ENCODE measurements at places on chromosomes 5 and 9. TPM values are rescaled to one million over a fixed set of nuclear protein-coding genes. Genes with fewer than 3 reads are reported as not detected.
A peak's percentile ranks its signal among the peaks of the same experiment; 100 is the strongest.

Gene IL9
- total RNA-seq: not detected

- no peak for DNase-seq
Observed at GRCh38 chr9:136860933-136861873, 4.9 kb downstream of the EDF1 start.

DNA sequence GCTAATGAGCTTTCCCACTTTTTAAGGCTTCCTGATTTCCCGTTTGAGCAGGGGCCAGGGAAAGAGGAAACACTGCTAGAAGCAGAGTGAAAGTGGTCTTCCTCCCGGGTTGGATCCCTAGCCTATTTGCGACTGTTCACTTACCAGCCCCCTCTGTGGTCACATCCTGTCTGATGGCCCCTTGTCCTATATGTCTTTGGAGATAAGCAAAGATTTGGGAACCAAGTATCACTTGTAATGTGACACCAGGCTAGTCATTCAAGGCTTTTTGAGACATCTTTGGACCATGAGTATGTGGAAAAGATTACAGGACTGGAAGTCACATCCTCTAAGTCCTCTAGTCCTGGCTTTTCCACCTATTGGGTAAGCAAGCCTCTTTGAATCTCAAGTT is 6.1 kb downstream of the DNAJB5 start:
- DNase-seq: no peak

Gene CER1
- not detected for total RNA-seq

DNA sequence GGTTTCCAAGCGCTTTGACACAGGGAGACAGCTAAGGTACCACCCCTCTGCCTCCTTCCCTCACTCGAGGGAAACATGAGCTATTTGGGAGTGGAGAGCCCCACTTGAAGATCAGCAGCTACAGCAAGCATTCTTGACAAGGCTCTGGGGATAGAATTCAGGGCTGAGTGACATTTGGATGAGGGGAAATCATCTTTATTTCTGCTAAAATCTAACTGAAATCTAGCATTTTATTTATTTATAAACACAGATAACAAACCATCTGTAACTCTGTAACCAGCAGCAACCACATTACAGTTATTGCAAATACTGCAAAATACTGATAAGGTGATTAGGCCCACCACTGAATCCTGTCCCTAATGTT is 22.4 kb downstream of the RNF130 start:
- DNase-seq: no peak

- DNase-seq: no peak
Observed at GRCh38 chr9:110208031-110208430, at the start of gene C9orf152. TSS of gene C9orf152 (minus strand) at chr9:110208159. CDS start at chr9:110207579, 580 bp downstream.

DNA sequence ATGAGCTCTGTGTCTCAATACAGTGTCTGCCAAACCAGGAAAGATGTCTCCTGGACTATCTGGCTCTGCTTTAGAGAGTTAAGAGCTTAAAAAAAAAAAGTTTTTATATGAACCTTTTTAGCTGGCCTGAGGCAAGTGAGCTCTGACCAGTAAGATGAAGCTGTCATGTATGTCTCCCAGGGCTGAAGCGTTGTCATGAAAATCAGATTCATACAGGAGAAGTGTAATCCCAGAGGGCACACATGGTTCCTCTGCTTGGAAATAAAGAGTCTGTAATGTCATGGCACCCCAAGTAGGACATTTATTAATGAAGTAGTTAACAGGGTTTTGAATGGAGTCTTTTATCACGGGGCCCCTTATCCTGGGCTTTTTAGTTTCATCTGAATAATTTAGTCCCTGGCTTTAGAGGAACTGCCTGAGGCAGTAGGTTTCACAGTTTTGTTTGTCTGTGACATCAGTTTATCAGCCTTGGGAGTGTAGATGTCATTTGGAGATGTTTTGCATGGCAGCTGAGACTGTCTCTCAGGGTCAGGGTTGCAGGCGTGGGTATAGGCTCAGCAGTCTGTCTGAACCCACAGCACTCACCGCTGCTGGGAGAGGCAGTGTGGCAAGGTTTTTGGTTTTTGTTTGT is 223.3 kb downstream of the DIRAS2 start:
- DNase-seq: no peak

- DNase-seq: no peak
Observed at GRCh38 chr9:109411798-109412352, 86.2 kb downstream of the PTPN3 start.

DNA sequence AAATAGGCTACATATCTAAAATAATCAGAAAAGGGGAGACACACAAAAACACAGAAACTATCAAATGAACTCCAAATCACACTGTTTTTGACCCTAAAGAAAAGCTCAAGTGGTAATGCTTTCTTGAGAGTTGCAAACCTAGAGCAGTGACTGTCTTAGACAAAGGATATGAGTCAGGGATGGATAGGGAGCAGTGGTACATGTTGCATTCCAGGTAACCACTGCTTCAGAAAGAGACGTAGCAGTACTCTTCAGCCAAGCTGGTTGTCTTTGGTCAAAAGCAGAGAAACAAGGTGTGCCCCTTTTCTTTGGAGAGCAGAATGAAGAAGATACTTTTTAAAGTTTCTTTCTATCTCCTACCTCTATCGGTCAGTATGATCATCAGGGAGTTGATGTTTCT is 1003.6 kb downstream of the CDH9 start:
- DNase-seq: no peak

Gene EIF4EBP3
- total RNA-seq: 1.3 TPM

- DNase-seq: no peak
Observed at GRCh38 chr5:149177911-149178565, 36.7 kb downstream of the ABLIM3 start.

DNA sequence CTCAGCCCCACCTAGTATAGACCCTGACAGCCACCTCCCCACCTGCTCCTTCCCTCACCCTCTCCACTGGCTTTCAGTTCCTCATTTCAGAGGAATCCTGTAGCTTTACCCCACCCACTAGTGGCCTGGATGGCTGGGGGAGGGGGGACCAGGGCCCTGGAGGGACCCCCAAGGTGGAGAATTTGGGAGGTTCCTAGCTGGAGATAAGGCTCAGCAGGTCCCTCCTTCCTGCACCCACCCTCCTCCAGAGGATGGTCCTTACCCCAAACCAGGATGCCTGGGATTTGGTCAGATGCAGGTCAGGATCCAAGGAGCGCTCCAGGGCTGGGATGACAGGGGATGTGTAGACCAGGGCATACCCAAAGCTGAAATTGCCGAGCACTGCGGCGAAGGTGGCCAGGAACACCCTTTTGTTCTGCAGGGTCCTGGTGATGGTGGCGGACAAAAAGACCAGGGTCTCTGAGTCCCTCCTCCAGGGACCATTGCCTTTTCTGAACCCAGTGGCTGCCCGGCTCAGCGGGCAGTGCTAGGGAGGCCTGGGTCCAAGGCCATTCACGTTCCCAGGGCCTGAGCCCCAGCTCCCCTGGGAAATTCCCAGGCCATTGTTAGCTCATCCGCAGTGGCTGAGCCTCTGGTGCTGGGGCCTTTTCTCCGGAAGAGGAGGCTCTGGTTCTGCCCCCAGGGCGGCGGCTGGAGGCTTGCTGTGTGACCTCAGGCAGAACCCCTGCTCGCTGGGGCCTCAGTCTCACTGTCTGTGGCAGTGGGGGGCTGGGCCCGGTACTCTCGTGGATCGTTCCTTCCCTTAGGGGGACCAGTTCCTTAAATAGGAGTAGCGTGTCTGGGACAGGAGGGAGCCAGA is 678 bp downstream of the SLC2A6 start:
- DNase-seq: no peak

GRCh38 chr9:95815961-95816360 is 59.5 kb upstream of the ERCC6L2 start:
- no peak for DNase-seq

Gene ROR2
- total RNA-seq: 0.12 TPM

- no peak for DNase-seq
Observed at GRCh38 chr9:93900971-93901861, 53.9 kb downstream of the BARX1 start.

DNA sequence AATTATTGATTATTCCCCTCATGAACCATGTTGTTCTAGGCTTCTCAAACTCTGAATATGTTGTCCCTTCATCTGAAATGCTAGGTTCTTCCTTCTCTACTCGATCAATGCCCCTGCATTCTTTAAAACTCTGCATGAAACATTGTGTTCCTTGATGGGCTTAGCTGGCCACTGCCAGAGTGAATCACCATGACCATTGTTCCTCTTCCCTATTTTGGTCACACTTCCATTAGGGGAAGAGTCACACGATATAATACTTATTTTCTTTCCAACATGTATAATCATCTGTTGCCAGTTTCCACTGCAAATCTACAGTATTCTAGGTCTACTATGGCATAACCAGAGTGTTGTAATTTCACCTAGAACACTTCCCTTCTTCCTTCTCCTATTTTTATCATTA is 247.9 kb downstream of the TRPM3 start:
- no peak for DNase-seq

GRCh38 chr5:77981820-77982219 is 205.7 kb upstream of the TBCA start:
- no peak for DNase-seq

Gene SLC34A3
- total RNA-seq: not detected

GRCh38 chr5:179318221-179318955 is 26.9 kb downstream of the ADAMTS2 start:
- DNase-seq: no peak

GRCh38 chr9:89985068-89985467 is 380.3 kb downstream of the GADD45G start:
- no peak for DNase-seq

DNA sequence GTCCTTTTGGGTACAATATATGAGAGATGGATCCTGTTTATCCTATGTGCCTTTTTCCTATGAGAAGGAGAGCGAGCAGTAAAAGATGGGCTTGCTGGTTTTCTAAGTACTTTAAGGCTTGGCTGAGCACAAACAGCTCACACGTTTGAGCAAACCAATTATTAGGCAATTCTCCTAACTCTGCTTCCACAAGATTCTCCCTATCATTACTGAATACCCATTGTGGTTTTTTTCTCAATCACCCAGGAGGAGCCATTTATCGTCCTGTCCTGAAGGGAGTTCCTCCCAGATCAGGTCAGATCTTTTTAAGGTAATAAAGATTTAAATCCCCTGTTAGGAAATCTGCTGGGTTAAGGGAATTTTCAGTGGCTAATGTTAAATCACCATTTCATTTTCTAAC is 19.4 kb upstream of the C1QTNF3 start:
- DNase-seq: no peak

DNA sequence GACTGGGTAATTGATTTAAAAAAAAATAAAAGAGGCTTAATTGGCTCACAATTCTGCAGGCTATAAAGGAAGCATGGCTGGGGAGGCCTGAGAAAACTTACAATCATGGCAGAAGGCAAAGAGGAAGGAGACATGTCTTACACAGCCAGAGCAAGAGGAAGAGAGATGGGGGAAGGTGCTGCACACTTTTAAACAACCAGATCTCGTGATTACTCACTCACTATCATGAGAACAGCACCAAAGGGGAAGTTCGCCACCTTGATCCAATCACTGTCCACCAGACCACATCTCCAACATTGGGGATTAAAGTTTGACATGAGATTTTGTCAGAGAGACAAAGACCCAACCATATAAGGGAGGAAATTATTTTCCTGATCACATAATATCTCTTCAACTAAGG is 138.8 kb upstream of the NR4A3 start:
- no peak for DNase-seq

- no peak for DNase-seq
Observed at GRCh38 chr9:78023003-78023741, 8.4 kb downstream of the GNAQ start.

DNA sequence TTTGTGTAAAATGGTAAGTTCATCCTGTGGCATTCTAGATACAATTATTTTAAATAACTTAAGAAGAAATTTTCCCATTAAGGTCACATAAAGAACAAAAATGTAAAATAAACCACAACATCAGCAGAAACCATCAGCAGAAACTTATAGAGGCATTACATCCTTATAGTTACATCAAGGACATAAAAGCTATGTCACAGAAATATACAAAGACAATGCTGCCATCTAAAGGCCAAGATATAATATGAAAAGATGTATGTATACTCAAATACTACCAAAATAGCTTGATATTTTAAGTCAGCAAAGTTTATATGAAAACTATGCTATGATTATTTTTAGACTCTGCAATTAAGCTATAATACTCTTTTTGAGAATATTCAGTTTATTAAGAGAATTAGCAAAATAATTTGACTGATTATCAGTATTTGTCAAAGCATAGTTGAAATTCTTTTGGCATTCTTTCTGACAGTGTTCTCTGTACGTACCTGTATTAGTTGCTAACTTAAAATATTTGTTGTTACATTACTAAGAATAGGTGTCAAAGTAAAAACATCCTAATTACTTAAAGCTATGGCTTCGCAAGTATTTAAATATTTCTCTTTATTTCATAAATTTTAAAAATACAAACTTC is 36.2 kb downstream of the FBXL17 start:
- DNase-seq: peak; percentile 29

- DNase-seq: no peak
Observed at GRCh38 chr9:114603248-114603647, 7.8 kb upstream of the TMEM268 start.

DNA sequence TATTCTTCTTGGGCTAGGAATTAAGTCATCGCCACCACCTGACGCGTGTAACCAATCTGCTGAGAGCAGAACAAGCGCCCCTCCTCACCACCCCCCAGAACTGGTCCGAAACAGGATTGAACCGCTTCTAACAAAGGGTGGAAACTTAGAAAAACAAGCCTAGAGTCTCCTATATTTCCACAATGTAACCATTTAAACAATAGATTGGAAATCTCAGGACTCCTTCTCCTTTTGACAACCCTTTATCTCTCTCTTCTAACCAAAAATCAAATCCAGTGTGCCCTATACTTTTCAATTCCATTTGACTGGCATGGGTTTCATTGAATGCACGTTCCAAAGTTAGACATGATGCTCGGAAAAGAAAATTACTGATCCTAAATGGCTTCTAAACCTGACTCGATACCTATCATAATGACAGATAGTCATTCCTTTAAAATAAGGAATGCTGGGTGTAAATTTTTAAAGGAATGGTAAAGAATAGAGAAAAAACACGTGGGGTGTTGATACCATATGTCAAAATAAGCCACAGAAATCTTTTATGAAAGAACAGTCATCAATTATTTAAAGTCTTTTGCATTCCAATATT is 1.2 kb downstream of the ARRDC3 start:
- no peak for DNase-seq

Gene NKD2
- 2.2 TPM for total RNA-seq

DNA sequence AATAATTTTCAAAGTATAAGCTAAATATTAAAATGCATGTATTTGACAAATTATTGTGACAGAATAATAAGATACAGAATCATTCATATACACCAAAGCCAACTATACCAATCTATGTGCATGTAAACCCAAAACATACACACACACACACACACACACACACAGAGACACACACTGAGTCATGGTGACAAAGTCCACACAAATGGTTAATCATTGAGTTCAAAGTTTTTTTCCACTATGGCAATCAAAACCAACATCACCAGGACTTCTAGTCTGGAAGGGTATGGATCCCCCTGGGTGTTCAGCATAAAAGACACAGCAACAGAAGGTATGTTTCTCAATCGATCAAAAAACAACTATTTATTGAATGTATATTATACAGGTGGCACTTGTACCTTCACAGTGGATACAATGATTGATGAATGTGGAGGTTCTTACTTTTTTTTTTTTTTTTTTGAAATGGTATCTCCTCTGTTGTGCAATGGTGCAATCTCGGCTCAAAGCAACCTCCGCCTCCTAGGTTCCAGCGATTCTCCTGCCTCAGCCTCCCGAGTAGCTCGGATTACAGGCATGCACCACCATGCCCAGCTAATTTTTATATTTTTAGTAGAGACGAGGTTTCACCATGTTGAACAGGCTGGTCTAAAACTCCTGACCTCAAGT is 137.0 kb downstream of the PDE4D start:
- DNase-seq: no peak

All from glomerular endothelial cell (primary cell).